ENCODE measurements at places on chromosomes 16 and 17.

- DNase-seq = no peak
Measured at GRCh38 chr17:58421711-58422110, 4.4 kb upstream of the RNF43 start.

DNA sequence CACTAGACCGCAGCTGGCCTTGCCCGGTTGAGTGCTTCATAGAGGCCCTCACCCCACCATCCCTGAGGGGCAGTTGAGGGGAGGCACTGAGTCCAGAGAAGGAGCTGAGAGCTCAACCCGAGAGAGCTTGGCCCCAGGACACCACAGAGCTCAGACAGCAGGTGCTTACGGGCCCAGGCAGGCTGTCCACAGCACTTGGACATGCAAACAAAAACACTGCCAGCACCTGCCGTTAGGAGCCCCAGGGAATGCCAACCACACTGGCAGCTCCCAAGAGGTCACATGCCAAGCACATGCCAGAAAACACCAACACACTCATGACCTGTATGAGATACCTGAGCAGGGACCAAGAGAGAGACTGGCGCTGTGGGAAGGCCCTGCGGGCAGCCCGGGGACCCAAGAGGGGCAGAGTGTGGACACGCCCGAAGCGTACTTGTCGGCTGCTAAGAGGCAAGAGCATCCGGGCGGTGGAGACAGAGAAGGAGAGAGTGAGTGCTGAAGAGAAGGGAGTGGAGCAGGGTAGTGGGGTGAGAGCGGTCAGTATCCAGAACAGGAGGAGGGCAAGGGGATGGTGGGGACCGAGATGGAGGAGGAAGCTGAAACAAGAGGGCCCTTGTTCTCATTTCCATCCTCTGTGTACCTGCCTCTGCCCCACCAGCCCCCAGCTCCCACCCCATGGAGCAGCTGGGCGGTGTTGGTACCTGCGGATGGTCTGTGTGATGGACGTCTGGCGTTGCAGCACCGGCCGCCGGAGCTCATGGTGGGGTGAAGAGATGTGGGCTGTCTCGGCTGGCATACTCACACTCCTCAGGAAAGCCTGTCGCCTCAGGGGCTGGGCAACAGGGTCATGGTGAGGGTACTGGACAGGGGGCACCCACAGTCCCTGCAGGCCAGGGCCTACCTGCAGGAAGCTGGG is 8.2 kb downstream of the RHBDF1 start:
- DNase-seq = no peak

- DNase-seq = no peak
Measured at GRCh38 chr17:64964796-64965195, 45.5 kb upstream of the LRRC37A3 start.

- no peak for DNase-seq
Measured at GRCh38 chr16:62829607-62830006, 793.4 kb upstream of the CDH8 start.

DNA sequence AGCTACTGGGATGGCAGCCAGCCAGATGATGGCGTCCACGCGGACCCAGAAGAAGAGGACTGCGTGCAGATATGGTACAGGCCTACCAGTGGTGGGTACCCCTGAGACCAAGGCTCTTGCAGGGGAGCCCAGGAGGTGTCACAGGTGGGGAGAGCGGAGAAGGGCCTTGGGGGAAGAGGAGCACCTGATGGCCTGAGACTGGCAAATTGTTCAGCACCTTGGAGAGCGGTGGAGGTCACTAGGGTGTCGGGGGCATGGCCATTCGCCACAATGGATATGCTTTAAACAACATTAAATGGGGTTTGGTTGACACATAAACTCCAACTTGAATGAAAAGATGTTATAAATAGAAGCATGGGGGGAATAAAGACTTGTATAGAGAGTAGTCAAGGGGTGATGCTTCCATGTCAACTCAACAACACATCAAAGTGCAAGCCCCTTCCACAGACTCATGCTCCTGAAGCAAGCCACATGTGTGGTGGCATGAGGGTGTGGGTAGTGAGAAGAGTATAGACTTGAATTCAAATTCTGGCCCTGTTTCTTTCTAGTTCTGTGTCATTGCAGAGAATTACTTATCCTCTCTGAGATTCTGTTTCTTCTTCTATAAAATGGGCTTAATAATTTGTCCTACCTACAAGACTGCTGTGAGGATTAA is 22.2 kb downstream of the CLEC19A start:
- DNase-seq = peak; percentile 21

- no peak for DNase-seq
Measured at GRCh38 chr16:31215287-31216162, 1.4 kb downstream of the PYDC1 start.

DNA sequence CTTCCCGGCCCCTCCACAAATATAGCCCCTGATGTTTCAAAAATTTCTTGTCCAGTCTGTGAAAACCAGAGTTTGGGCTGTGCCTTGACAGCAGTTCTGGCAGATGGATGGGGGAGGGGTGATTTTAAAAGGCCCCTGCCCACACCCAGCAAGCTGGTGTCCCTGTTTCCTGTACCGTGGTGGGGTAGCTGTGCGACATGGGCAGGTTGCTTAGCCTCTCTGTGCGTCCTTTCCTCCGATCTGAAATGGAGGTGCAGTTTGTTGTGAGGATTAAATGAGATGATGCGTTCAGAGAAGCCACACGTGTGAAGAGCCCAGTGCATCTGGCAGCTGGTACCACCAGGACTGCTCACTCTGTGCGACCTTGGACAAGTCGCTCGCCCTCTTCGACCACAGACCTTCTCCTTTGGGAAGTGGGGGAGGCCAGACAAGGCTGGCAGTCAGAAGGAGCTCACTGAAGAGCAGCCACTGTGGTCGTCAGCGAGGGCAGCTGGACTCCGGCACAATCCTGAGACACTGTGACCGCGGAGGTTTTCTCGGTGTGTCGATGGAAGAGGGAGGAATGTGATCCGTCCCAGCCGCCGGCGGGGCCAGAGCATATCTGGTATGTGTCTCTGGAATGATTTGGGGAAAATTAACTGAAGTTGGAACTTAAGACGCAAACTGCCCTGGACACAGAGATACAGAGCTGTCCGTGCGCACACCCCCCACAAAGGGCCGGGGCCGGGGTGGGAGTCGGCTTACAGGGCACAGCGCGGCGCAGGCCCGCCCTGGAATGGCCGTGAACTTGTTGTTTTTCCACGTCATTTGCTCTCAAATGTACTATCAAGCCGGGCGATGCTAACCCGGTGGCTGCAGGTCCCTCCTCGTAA is 721 bp upstream of the WFIKKN2 start:
- DNase-seq = peak; percentile 70

DNA sequence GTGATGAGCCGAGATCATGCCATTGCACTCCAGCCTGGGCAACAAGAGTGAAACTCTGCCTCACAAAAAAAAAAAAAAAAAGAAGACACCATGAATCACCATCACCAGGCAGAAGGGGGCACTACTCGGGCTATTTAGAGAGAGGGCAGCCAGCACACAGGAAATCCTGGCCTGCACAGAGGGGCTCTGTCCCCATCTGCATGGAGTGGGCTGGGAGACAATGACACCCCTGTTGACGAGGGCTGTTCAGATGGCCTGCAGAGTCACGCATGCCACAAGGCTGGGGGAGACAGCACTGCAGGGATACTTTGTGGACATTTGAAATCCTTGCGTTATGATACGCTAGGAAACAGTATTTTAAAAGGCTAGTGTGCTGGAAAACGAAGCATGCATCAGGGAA is 48.3 kb downstream of the CUEDC1 start:
- DNase-seq = no peak

GRCh38 chr17:45397796-45398195 is 34.9 kb downstream of the ARHGAP27 start:
- DNase-seq = no peak

GRCh38 chr17:64661976-64662773 is at the start of gene SMURF2:
SMURF2 (minus strand) TSS chr17:64662307; CDS start chr17:64661880, 427 bp downstream.
- DNase-seq = peak; percentile 69

- DNase-seq = no peak
Measured at GRCh38 chr17:7881276-7882054, 7.1 kb upstream of the CHD3 start.

- peak; percentile 58 for DNase-seq
Measured at GRCh38 chr17:81258292-81258691, 19.2 kb downstream of the NDUFAF8 start.

- no peak for DNase-seq
Measured at GRCh38 chr17:27282054-27282551, 11.8 kb upstream of the WSB1 start.

- DNase-seq = no peak
Measured at GRCh38 chr16:11425140-11425539, 79.9 kb downstream of the RMI2 start.

DNA sequence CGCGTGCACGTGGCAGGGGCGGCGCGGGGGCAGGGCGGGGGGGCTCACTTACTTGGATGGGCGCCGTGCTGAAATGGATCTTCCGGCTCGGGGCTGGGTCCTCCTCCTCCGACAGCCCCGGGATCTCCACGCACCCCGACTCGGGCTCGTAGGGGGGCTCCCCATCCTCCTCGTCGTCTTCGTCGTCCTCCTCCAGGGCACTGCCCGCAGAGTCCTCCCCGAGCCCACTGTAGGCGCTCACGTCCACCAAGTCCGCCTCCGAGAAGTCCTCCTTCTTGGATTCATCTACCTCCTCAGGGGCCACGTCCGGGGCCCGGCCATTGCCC is 1.4 kb downstream of the PPP1R9B start:
- DNase-seq = no peak

GRCh38 chr16:23771027-23771426 is 16.2 kb downstream of the CHP2 start:
- no peak for DNase-seq

GRCh38 chr16:69329369-69330285 is 761 bp downstream of the PDF start:
- DNase-seq = no peak

GRCh38 chr16:55487048-55487803 is 8.2 kb downstream of the MMP2 start:
- no peak for DNase-seq

DNA sequence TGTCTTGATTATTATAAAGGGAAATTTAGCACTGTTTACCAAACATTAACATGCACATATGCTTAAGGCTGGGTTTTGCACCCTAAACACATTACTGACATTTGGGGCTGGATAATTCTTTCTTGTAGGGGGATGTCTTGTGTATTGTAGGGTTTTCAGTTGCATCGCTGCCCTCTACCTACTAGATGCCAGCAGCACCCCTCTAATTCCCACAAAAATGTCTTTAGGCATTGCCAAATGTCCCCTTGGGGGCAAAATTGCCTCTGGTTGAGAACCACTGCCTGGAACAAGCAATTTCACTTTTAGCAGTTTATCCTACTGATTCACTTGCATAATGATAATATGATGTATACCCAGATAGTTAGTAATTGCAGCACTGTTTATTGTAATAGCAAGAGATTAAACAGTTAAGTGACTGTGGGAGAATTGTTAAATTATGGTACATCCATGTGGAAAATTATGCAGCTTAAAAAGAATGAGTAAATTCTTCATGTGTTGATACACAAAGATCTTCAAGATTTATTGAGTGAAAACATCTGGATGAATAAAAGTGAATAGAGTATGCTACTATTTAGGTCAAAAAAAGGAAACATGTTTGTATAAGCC is 18.4 kb downstream of the PRSS54 start:
- DNase-seq = no peak

DNA sequence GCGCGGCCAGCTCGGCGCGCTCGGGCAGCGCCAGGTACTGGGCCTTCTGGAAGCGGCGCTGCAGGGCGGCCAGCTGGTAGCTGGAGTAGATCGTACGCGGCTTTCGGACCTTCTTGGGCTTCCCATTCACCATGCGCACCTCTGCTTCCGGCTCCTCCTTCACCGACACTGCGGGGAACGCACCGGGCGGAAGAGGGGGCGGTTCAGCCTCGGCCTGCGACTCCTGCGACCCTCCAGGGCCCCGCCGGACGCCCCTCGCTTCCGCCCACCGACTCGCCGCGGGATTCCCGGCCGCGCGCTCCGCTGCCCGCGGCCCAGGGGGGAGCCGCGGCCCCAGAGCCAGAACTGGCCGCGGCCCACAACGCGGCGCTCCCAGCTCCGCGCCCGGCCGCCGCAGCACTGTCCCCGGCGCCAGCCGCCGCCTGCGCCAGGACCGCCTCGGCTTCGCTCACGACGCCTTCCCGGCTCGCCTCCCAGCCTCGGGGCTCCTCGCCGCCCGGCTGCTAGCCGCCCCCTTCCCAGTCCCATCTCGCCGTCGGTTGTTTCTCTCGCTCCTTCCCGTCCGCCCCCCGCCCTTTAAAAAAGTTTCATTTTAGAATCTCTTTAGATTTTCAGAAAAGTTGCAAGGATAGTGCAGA is 1.5 kb downstream of the DLX3 start:
- no peak for DNase-seq

DNA sequence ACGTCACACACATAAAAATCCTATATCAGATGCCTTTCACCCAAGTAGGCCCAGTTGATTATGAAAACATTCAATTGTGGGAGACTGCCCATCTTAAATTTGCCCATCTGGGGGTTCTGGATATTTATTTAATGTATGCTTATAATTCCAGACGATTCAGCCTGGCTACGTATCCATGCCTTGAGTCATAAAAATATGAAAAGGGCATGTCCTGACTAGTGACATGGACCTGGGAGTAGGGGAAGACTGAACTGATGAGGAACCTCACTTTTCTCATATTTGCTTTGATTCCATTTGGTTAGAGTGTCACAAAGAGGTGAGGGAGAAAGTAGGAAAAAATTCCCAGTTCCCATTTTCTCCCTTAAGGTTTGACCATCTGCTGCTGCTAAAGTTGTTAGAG is 122.5 kb upstream of the GNAO1 start:
- DNase-seq = no peak

- DNase-seq = no peak
Measured at GRCh38 chr17:9878786-9879525, 26.1 kb downstream of the RCVRN start.

DNA sequence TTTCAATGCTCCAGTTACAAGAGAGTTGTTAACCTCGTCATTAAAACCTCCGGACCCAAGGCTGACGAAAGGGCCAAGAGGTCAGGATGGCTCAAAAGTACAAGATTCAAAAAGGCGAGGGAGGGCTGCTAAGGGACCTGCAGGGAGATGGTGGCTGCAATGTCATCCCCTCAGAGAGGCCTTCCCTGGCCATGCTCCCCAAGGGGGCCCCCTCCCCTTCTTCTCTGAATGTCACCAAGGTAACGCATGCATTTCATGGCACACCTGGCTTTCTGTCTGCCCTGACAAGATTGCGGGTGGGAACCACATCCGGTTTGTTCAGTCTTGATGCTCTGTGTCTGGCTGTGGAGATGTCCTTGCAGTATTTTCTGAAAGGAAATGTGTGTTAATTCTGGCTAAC is 89.9 kb downstream of the C16orf78 start:
- no peak for DNase-seq

- no peak for DNase-seq
Measured at GRCh38 chr16:48574140-48574539, 35.8 kb downstream of the N4BP1 start.

- no peak for DNase-seq
Measured at GRCh38 chr17:67784364-67785121, 40.8 kb upstream of the BPTF start.

DNA sequence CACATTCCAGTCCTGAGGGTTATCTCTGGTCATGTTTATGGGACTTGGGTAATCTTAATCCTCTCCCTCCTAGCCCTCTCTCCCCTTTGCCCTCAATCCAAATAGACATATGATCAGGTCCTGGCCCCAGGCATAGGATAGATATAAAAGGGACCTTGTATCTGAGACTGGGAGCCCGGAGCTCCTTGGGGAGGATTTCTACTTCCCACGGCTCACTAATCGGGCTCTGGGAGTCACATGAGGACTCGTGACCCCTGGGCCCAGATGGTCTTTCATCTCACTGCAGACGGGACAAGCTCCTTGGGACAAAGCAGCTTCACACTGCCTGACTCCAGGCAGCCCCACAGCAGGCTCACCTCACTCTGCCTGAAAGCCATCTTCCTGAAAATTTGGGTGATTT is 57.8 kb upstream of the LYRM9 start:
- DNase-seq = no peak

Measured in renal pelvis (tissue), 12 donors.